ENCODE measurements at places on chromosomes 13 and 19. TPM values are rescaled to one million over a fixed set of nuclear protein-coding genes. Genes with fewer than 3 reads are reported as not detected.

The KLK15 gene
- total RNA-seq: not detected

The JAK3 gene
- 11.7 TPM for total RNA-seq

The PODNL1 gene
- total RNA-seq: 0.76 TPM

The CEACAM3 gene
- total RNA-seq: 2.6 TPM

The ZNF776 gene
- 47.7 TPM for total RNA-seq

The PLEKHF1 gene
- 8.2 TPM for total RNA-seq

The SYCN gene
- total RNA-seq: not detected

The PROSER3 gene
- total RNA-seq: 15.9 TPM

The PCDH20 gene
- total RNA-seq: 5.0 TPM

The CFAP97D2 gene
- total RNA-seq: not detected

The C2CD4C gene
- 1.6 TPM for total RNA-seq

The C19orf47 gene
- 17.7 TPM for total RNA-seq

The KL gene
- total RNA-seq: 44.2 TPM

The ZNF865 gene
- total RNA-seq: 10.3 TPM

The CAMSAP3 gene
- total RNA-seq: 13.0 TPM

The CGB3 gene
- not detected for total RNA-seq

The IRGQ gene
- 33.1 TPM for total RNA-seq

The NKG7 gene
- 7.2 TPM for total RNA-seq

The PNKP gene
- 65.4 TPM for total RNA-seq

The EDNRB gene
- 70.6 TPM for total RNA-seq

The DAPK3 gene
- total RNA-seq: 71.5 TPM

The SLC6A16 gene
- 3.2 TPM for total RNA-seq

The LILRB5 gene
- 4.0 TPM for total RNA-seq

The UNC13A gene
- total RNA-seq: 0.41 TPM

The SHANK1 gene
- total RNA-seq: 10.2 TPM

The GTPBP3 gene
- 36.7 TPM for total RNA-seq

The KCTD12 gene
- total RNA-seq: 105 TPM

The CD33 gene
- total RNA-seq: 3.9 TPM

The MPHOSPH8 gene
- total RNA-seq: 23.1 TPM

The GNA15 gene
- 4.7 TPM for total RNA-seq

The FPR2 gene
- total RNA-seq: 2.7 TPM

The UFM1 gene
- total RNA-seq: 61.7 TPM

The TNPO2 gene
- 75.0 TPM for total RNA-seq

The HPN gene
- total RNA-seq: 62.8 TPM

The KIR2DL1 gene
- total RNA-seq: not detected

The SHD gene
- 5.6 TPM for total RNA-seq

The SERTM1 gene
- 0.18 TPM for total RNA-seq

The AZU1 gene
- total RNA-seq: 30.4 TPM

The LGI4 gene
- total RNA-seq: 5.1 TPM

The CNFN gene
- 0.76 TPM for total RNA-seq

The CYP2A7 gene
- not detected for total RNA-seq

The SHISA7 gene
- 0.12 TPM for total RNA-seq

The IGFL2 gene
- not detected for total RNA-seq

The FSD1 gene
- 2.9 TPM for total RNA-seq

The KLK4 gene
- total RNA-seq: not detected

The PIP5K1C gene
- total RNA-seq: 24.3 TPM

The TTC9B gene
- total RNA-seq: not detected

The SKA3 gene
- 5.8 TPM for total RNA-seq

The TYROBP gene
- total RNA-seq: 24.3 TPM

The ZNF429 gene
- total RNA-seq: 11.4 TPM

The SPRYD7 gene
- 4.6 TPM for total RNA-seq

The ZNF222 gene
- total RNA-seq: 3.3 TPM
